ENCODE measurements at places on chromosomes 5 and 9.

GRCh38 chr5:62306896-62307689 is 1.1 kb downstream of the KIF2A start:
- peak overlapping the region; percentile 100 for H3K27ac ChIP-seq
- peaks cover 50% of the 10 kb centered on the region for H3K36me3 ChIP-seq
- peaks cover 60% of the 10 kb centered on the region for H3K4me1 ChIP-seq
- H3K27me3 ChIP-seq: no peaks in the 10 kb centered on the region

DNA sequence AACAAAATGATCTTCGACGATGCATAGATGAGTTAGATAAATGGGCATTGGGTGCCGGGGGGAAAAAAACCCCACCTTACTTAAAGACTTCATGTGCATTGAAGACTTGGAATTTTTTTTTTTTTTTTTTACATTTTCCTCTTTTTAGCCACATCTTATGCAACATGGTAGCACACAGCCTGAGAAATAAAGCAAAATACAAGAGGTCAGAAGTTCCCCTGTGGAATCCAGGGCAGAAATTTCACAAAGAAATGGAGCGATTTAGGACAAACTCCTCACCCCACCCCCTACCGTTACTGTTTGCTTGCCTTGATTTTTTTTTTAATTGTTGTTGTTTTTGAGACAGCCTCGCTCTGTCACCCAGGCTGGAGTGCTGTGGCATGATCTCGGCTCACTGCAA is 153.2 kb downstream of the GOLPH3 start:
- DNase-seq: no peak
- no peaks in the 10 kb centered on the region for H3K27me3 ChIP-seq
- peak overlapping the region; percentile 26 for H3K27ac ChIP-seq
- peak overlapping the region; percentile 19 for H3K4me3 ChIP-seq
- peaks cover 11% of the 10 kb centered on the region for H3K4me1 ChIP-seq

DNA sequence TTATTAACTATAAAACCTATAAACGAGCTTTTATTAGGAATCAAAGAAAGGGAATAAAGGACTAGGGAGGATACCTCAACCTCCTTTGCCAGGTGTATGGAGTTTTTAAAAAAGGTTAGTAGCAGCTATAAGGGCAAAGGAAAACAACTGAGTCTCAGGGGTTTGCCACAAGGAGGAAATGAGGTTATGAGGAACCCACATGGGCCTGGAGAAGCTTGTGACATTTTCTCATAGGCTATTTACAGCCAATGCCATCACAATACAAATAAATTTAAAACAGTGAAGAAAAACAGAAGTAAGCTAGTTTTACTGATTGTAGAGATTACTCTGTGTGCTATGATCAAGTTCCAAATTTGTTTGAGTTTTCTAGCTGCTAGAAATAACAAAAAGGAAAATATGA is 92.6 kb downstream of the CDKN2A start:
- H3K4me1 ChIP-seq: peaks cover 15% of the 10 kb centered on the region
- no peaks in the 10 kb centered on the region for H3K27me3 ChIP-seq
- H3K36me3 ChIP-seq: peaks cover 7% of the 10 kb centered on the region
- no peak overlapping the region for H3K4me3 ChIP-seq
- H3K27ac ChIP-seq: no peak overlapping the region
- DNase-seq: no peak

GRCh38 chr5:122951658-122952057 is 84.9 kb downstream of the PPIC start:
- H3K36me3 ChIP-seq: no peaks in the 10 kb centered on the region
- H3K4me1 ChIP-seq: no peaks in the 10 kb centered on the region
- no peak overlapping the region for H3K27ac ChIP-seq
- DNase-seq: no peak

- no peak overlapping the region for H3K27ac ChIP-seq
- H3K27me3 ChIP-seq: peaks cover 2% of the 10 kb centered on the region
- H3K36me3 ChIP-seq: peaks cover 4% of the 10 kb centered on the region
- DNase-seq: no peak
These were observed 2.6 kb upstream of the NFIL3 start for GRCh38 chr9:91426123-91426745.

DNA sequence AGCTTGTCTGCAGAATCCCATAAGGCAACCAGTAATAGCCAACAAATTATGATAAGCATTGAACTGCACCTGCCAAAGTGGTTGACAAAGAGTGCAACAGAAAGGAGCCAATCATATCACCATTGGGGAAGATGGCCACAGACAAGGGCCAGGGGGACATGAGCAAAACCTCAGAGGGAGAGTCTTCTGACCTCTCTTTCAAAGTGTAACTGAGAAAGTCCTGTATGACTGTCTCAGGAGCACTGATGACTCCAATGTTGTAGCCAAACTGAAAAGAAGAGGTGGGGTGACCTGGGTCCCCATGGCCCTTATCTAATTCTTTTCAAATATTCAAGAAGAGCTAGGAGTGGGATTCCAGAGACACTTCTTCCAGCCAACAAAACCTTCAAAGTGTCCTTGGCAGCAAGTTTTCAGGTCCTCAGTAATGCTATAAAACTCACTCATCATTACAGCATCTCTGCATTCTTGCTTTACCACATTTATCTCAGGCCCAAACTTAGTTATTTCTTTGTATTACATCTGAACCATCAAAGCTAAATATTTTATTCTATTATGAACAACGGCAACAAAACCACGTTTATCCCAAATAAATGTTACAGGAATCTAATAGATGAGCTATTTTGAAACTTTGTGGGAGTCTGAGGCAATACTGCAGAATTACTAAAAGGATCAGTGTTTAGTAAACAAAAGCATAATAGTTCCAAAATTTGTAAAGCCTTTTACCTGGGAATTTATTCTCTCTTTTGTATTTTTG is 24.4 kb downstream of the FBLL1 start:
- no peak overlapping the region for H3K27ac ChIP-seq
- peaks cover 60% of the 10 kb centered on the region for H3K36me3 ChIP-seq
- no peak for DNase-seq
- no peak overlapping the region for H3K4me3 ChIP-seq
- H3K4me1 ChIP-seq: no peaks in the 10 kb centered on the region

DNA sequence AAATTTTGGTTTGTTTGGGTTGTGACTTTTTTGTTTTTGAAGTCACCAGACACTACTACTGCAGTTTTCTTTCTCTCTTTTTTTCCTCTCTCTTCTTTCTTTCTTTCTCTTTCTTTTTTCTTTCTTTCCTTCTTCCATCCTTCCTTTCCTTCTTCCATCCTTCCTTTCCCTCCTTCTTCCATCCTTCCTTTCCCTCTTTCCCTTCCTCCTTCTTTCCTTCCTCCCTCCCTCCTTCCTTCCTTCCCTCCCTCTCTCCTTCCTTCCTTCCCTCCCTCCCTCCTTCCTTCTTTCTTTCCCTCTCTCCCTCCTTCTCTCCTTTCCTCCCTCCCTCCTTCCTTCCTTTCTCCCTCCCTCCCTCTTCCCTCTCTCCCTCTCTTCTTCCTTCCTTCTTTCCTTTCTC is 230.3 kb upstream of the TYRP1 start:
- H3K27ac ChIP-seq: no peak overlapping the region
- H3K4me1 ChIP-seq: no peaks in the 10 kb centered on the region
- DNase-seq: no peak

DNA sequence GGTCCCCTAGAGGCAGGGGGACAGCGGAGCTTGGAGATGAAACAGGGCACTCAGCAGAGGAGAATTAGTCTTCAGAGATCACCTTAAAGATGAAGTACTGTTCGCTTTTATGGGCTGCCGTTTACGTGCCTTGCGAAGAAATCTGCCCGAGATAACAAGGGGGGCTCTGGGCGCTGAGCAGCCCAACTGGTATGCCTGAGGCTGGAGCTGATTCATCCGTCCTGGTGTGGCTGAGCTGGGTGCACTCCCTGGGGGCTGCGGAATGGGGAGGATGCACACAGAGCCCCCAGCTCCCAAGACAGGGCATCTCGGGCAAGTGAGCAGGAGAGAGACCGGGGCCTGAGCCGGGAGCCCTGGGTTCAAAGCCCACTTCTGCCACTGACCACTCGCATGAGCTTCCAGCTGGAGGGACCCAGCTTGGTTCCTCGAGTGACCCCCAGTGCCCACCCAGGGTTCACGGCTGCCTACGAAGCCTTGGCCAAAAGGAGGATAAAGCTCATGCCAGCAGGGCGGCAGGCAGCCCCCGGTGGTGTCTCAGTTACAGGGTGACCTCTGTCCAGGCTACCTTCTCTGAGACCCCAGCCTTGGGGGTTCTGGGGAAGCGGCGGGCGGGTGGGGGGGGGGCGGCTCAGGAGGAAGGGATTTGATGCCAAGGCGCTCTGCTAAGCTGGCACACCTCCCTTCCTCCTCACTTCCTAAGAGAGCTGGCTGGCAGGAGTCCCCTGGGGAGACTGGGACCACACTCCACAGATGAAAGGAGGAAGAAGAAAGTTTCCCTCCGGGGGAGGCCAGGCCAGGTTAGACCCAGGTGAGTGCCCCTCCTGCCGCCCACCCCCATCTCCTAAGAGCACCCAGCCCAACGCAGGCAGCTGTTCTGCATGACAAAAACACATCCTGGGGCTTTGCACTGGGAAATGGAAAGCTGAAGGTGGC is 5.7 kb downstream of the FIBCD1 start:
- no peak overlapping the region for H3K27ac ChIP-seq
- peaks cover 3% of the 10 kb centered on the region for H3K4me1 ChIP-seq
- DNase-seq: no peak
- H3K27me3 ChIP-seq: peaks cover 42% of the 10 kb centered on the region
- no peaks in the 10 kb centered on the region for H3K36me3 ChIP-seq

GRCh38 chr5:54669285-54669684 is 151.7 kb downstream of the SNX18 start:
- no peak for DNase-seq
- peaks cover 58% of the 10 kb centered on the region for H3K4me1 ChIP-seq
- no peaks in the 10 kb centered on the region for H3K27me3 ChIP-seq
- H3K27ac ChIP-seq: no peak overlapping the region

All from activated CD8-positive, alpha-beta T cell treated with anti-CD3 and anti-CD28 coated beads, Interleukin-2, amount 10 ng/mL, durations not matched to agents 7 days and 5 days (primary cell).